ENCODE measurements at places on chromosomes 16 and 17.

GRCh38 chr16:84832488-84833143 lies 12.8 kb downstream of the CRISPLD2 start:
- DNase-seq: peak; percentile 90

- no peak for DNase-seq
Measured at GRCh38 chr16:82835487-82836155, 208.9 kb downstream of the CDH13 start.

- no peak for DNase-seq
Measured at GRCh38 chr17:55056526-55056925, 88.0 kb downstream of the STXBP4 start.

DNA sequence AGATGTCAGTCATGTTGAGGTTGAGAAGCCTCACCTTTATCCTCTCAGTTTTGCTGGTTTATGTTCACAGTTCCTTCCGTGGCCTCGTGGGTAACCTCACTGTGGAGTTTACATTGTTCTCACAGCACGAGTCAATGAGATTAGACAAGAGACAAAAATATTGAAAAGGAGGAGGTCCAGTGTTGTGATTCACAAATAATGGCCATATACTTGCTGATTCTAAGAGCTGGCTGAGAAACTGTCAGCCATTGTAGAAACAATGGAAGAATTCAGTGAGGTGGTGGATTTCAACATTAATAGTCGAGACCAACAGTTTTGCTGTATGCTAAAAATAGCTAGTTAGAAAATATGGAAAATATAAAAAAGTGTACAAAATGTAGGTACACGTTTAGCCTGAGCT lies 176.4 kb upstream of the WSCD1 start:
- no peak for DNase-seq

DNA sequence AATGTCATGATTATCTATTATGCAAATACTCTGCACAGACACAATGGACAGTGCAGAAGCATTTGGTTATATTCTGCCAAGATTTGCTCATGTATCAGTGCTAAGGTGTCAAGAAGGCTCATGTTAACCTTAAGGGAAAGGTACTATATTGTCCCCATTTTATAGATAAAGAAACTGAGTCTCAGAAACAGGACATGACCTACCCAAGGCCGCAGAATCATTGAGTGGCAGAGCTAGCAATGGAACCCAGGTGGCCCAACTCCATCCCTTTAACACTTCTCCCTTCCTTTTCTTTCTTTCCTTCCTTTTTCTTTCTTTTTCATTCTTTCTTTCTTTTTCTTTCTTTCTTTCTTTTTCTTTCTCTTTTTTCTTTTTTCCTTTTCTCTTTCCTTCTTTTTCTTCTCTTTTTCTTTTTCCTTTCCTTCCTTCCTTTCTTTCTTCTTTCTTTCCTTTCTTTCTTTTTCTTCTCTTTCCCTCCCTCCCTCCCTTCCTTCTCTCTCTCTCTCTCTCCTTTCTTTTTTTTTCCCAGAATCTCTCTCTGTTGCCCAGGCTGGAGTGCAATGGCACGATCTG lies 149.8 kb downstream of the CPPED1 start:
- no peak for DNase-seq

DNA sequence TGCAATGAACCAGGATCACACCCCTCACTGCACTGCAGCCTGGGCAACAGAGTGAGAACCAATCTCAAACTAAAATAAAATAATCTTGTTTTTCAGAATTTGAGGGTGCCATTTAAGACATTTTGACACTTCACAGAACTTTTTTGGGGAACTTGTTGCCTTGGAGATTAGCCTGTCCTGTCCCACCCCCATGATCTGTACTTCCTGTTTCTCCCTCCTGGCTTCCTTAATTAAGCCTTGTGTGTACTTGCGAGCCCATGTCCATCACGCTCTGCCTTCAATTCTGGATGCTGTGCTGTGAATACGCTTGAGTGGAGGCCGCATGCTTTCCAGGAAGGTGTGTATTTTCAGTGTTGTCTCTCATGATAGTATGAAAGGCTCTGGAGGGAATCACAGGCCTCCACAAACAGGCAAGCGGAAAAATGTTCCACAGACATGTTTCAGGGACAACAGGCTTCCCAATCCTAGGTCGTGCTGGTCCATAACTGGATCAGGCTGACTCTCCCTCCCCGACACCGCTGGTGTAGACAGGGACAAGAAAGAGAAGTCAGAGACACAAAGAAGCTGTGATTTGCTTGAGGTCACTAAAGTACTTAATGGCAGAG lies 56.9 kb downstream of the NOS2 start:
- DNase-seq: no peak

- DNase-seq: no peak
Measured at GRCh38 chr17:44601973-44602372, 44.7 kb downstream of the FZD2 start.

GRCh38 chr16:85523602-85524364 lies 89.3 kb upstream of the GSE1 start:
- peak; percentile 32 for DNase-seq

GRCh38 chr16:30527635-30528178 lies 1.3 kb upstream of the ZNF768 start:
- no peak for DNase-seq

DNA sequence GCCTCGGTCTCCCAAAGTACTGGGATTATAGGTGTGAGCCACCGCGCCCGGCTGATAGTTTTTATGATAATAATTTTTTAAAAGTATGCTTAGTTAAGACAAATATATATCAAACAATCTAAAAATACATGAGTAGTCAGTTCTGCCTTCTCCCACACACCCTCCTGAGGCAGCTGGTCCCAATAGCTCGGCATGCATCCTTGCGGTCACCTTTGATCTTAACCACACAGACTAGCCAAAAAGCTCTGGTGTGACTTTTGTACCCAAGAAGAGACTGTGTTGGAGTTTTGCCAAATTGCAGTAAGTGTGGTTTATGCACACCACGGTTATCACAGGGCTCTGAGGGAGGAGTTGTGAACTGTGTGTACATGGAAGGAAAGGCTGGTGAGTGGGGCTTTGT lies 25.6 kb downstream of the ATP6V0A1 start:
- DNase-seq: no peak

DNA sequence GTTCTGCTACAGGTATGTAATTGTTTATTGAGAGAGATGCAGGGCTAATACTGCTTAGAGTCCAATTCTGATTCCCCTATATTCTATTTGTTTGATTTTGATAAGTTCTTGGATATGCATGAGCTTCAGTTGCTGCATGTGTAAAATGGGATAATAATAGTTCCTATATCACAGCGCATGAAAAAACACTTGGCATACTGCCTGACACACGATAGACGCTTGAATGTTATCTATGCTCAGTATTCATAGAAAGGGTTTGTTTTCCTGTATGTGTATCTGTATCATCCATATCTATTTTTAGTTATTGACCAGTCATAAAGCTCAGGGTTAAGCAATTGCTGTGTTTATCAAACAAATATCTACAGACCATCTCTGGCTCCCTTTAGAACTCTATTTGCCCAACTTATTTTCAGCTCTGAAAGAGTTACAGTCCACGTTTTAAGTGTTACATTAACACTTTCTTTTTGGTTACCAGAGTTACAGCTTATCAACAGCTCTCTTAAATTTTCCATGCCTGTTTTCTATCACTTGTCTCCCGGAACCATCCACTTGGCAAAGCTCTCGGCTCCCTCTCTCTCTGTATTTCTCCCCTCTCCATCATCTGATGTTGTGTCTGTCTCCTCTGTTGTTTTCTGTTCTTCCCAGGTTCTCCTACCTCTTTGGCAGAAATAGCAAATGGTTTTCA lies 334.8 kb downstream of the CBLN1 start:
- no peak for DNase-seq

GRCh38 chr17:42323268-42323773 lies 35.0 kb downstream of the STAT5A start:
- no peak for DNase-seq

DNA sequence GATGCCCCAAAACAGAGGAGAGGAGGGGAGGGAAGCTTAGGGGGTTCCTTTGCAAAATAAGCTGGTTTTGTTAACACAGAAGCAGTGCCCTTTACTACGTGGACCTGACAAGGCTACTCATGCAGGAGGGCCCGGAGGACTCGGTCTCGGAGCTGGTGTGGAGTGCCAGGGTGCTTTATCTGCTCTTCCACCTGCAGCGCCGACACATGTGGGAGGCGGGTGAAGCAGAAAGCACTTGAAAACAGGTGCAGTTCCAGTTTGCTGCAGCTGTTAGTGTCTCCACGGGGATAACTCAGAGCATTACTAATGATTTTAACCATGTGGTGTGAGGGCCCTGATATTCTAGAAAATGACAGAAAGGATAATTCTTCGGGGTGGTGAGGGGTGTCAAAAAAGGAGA lies 35.0 kb upstream of the MNT start:
- no peak for DNase-seq

- DNase-seq: peak; percentile 64
Measured at GRCh38 chr17:79919164-79919585, 79.9 kb upstream of the CBX4 start.

DNA sequence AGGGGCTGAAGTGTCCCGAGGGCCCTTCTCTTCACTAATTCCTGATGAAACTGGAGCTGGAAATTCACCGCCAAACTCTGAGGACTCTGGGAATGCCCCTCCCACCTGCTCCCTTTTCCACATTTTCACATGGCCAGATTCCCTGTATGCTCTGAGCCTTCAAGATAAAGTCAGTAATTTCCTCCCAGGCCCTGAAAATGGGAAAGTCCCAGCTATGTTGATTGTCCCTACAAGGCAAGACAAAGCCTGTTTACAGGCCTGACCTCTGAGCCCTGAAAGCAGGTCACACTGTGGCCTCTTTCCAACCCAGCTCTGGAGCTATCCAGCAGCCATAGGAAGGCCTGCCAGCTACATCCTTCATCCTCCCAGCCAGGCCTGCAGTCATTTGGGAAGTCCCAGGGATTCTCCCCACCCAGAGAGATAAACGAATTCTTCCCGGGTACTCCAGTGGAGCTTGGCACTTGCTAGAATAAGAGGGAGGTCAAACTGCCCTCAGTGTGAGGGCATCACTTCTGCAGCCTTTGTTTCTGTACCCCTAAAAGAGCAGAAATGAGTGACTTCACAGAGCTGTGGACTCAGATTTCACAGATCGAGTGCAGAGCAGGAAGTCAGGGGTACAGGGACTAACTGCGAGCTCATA lies 19.6 kb upstream of the CCL2 start:
- peak; percentile 31 for DNase-seq

- DNase-seq: no peak
Measured at GRCh38 chr16:9670033-9670432, 512.2 kb downstream of the GRIN2A start.

GRCh38 chr16:50126183-50126582 lies 26.9 kb upstream of the TENT4B start:
- no peak for DNase-seq

DNA sequence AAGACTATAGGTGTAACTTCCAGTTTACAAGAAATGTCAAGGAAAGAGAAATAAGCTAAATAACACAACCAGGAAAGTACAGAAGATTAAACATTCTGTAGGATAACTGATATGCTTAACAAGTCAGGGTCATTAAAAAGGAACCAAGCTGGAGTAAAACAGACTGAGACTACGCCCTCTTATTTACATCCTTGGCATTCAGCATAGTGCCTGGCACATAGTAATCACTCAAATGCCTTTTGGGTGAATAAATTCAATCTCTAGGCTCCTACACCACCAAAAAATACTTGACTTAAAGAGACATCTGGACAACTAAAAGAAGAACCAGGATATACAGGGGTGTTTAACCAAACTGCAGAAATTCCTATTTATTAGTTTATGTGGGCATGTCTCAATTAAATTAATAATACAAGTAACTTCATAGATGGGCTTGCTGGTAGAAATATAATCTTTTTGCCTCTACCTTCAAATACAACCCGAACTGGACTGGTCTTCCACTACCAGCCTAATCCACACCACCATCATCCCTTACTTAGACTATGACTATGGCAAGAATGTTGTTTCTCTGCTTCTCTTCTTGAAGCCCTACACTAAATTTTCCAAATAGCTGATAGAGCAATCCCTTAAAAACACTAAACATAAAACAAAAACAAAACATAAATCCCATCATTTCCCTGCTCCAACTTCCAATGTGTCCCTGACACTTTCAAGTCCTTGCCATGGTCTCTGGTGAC lies 47.7 kb upstream of the ULK2 start:
- DNase-seq: no peak

- no peak for DNase-seq
Measured at GRCh38 chr16:85033171-85033570, 5.6 kb downstream of the KIAA0513 start.

DNA sequence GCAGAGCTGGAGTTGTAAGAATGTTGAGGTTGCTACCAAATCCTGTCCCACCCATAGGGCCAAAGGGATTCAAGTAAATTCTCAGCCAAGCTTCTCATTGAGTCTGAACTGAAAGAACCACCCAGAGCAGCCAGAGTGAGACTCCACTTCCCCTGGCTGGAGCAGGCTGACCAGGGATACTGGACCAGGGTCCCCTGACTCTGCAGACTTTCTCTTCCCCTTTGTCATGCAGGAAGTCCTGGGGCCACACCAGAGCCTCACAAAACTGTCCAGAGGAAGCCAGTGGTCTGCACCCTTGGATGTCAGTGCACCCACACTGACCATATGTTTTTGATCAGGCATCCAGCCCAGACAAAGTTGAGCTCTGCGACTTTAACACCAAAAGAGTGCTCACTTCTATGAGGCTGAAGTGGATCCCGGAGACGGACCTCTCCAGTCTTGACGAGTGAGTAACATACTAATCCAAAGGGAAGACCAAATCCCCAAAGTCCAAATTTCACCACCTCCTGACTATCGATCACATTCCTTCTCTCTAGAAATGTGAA lies 4.1 kb downstream of the NXN start:
- DNase-seq: peak; percentile 40

GRCh38 chr16:87984632-87985267 lies 33.5 kb downstream of the BANP start:
- DNase-seq: no peak

GRCh38 chr17:43841282-43841681 lies 5.7 kb upstream of the CD300LG start:
- DNase-seq: no peak

DNA sequence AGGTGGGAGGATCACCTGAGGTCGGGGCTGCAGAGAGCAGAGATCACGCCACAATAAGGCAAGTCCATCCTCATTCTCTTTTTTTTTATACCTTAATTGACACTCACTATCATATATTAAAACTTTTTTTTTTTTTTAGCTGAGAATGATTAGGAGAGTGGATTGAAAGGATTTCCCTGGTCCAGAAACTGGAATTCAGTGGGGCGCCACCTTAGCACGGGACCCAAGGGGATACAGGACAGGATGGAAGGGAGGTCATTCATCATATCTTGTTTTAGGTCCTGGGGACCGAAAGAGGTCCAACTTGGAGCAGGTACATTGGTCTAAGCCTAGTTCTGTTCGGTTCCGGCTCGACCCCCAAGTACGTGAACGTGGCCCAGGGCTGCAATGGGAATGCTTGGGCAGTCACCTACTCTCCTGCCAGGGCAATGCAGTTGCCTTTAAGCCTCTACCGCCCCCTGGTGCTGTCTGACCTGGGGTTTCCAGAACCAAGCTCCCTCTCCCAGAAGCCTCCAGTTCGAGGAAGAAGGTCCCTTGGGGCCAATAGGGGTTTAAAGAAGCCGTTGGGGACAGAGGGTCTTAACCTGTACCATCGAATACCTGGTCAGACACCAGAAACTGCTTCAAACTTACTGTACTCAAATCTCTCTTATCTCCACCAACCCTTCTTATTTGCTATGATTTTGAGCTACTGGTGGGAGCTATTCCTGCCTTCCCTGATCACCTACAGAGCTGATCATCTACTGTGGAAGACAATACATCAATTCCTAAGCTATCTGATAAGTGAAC lies 19.9 kb upstream of the GPATCH8 start:
- peak; percentile 85 for DNase-seq
